ENCODE measurements at places on chromosomes 3 and 15.
A peak's percentile ranks its signal among the peaks of the same experiment; 100 is the strongest.

- DNase-seq, result no peak
Measured at GRCh38 chr3:62818347-62818746, 56.9 kb downstream of the CADPS start.

- no peak for DNase-seq
Measured at GRCh38 chr3:143201045-143201444, 81.5 kb downstream of the CHST2 start.

DNA sequence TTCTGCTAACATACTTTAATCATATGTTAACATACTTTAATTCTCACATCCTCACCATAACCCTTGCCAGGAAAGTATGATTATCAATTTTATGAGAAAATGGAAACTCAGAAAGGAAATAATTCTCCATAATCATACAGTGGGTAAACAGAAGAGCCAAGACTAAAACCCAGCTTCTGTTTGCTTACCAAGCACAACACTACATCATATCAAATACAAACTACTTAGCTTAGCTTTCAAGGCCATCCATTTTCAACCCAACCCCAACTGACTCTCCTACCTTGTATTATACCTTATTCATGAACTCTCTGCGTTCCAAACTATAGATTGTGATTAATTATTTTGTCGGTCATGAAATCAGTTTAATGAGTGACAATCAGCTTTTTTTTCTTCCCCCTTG, 9.0 kb downstream of the ZNF148 start:
- DNase-seq, result no peak

GRCh38 chr3:23949784-23950183, 4.7 kb downstream of the NR1D2 start:
- DNase-seq, result no peak

- DNase-seq, result peak; percentile 49
Measured at GRCh38 chr3:63351159-63352007, 73.3 kb downstream of the SYNPR start.
